ENCODE measurements at places on chromosomes 5 and 9.

DNA sequence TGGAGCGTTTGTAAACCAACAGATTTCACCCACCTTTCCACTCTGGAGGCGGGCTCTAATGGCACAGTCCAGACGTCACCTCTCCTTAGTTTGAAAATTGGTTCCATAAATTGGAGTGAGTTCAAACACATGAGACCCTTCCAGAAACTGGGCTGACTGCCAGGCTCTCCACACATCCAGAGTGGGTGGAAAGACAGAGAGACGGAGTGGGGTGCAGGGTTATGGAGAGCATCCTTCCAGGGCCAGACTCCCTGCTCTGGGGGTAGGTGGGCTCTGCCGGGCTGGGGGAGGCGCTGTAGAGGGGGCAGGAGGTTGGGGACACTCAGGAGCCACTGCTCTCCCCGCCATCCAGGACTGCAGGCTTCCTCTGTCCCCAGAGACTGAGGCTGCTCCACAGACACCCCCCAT lies 104.7 kb upstream of the PHYKPL start:
- DNase-seq = no peak

DNA sequence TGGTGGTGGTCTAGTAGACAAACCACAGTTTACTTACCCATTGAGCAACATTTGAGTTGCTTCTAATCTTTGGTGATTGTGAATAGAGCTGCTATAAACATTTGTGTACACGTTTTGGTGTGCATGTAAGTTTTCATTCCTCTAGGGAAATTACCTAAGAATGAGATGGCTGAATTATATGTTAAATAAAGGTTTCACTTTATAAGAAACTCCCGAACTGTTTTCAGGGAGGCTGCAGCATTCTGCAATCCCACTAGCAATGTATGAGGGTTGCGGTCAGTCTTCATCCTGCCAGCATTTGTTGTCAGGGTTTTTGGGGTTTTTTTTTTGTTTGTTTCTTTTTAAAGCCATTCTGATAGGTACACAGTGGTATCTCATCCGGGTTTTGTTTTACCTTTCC lies 45.7 kb upstream of the PPARGC1B start:
- DNase-seq = no peak

GRCh38 chr9:124661271-124661670 lies 109.8 kb downstream of the NR6A1 start:
- DNase-seq = no peak

- no peak for DNase-seq
These were observed 117.4 kb downstream of the SMARCA2 start for GRCh38 chr9:2132484-2133082.

DNA sequence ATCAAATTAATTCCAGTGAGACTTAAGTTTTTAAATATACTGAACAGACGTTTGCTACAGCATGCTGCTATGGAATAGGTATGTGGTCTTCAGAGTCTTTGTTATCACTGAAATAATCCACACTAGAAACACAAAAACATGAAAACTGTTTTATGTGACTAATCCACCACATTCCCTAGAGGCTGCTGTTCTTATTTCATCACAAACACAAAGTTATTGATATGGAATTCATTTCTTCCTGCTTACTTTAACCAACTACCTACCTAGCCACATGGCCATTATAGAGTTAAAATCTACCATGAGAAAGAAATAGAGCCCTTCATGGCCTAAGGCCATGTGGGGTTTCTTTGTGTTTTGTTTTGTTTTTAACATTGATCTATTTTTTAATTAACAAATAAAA lies 232.3 kb upstream of the PTGER4 start:
- no peak for DNase-seq

DNA sequence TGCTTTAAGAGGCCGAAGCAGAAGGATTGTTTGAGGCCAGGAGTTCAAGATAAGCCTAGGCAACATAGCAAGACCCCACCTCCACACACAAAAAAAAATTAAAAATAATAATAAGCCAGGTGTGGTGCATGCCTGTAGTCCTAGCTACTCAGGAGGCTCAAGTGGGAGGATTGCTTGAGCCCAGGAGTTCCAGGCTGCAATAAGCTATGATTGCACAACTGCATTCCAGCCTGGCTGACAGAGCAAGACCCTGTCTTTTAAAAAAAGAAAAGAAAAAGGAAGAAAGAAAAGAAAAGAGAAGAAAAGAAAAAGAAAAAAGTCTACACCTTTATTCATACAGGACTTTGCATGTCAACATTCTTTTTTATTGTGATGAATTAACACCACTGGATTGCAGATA lies 2125.8 kb downstream of the MAT2B start:
- no peak for DNase-seq

Measured in stimulated activated CD8-positive, alpha-beta memory T cell treated with anti-CD3 and anti-CD28 coated beads, Interleukin-4, amount 100 ng/mL, for 1 hour (primary cell).